ENCODE measurements at places on chromosomes 6 and 20.

- no peak for DNase-seq
Measured at GRCh38 chr6:118525913-118526780, 21.9 kb upstream of the PLN start.

DNA sequence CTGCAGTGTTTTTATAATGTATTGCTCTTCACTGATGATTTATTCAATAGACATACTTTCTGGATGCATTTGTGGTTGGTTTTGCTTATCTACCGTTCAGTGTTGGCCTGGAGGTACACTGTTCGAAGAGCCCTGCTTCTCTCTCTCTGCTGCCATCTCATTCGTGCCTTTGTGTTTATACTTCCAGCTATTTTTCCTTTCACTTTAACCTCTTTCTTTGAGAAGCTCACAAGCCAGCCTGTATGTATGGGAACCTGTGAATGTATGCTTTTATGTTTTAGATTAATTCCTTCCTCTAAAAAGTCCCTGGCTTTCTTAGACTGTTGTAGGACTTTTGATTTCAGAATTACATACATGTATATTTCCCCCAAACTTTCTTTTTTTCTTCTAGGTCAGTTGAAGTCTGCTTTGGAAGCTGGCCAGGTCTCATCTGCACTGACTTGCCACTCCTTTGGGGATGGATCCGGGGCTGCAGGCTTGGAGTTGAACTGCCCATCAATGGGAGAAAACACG is 83.0 kb downstream of the SCAND1 start:
- no peak for DNase-seq

GRCh38 chr20:46963758-46964617 is 69.3 kb downstream of the EYA2 start:
- no peak for DNase-seq

DNA sequence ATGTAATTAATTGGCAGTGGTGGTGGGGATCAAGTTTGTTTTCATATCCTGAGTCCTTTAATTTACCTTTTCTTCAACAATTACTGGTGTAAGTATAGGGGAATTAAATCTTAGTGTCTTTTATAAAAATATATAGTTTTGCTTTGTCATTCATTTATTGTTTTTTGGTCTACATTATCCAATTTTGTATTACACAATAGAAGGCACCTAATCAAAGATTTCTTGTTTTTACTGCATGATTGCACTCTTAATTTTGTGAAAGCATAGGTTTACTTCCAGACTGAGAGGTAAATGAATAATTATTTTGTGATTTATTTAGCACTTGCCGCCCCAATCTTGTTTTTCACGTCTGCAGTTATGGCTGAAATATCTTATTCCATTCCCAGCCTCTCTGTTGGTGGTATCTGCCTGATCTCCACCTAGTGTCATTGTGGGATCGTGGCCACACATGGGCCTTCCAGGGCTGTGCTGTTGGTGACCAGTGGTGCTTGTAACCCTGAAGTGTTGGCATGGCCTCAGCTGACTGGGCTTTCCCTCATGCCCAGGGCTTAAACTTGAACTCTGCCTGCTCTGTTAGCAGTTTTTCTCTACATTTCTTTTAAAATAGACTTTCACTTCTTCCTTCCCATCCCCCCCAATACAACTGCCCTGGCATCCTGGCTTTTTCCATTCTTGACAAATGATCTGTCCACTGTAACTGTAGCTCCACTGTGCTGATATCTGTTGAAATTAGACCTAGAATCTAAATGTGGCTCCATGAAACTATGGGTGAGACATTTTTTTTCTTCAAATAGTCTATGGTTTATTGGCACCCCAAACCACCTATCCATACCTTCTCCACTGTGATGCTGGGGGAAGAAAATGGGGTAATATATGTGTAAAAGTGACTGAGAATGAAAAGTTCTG is 24.8 kb downstream of the E2F3 start:
- DNase-seq, result no peak

DNA sequence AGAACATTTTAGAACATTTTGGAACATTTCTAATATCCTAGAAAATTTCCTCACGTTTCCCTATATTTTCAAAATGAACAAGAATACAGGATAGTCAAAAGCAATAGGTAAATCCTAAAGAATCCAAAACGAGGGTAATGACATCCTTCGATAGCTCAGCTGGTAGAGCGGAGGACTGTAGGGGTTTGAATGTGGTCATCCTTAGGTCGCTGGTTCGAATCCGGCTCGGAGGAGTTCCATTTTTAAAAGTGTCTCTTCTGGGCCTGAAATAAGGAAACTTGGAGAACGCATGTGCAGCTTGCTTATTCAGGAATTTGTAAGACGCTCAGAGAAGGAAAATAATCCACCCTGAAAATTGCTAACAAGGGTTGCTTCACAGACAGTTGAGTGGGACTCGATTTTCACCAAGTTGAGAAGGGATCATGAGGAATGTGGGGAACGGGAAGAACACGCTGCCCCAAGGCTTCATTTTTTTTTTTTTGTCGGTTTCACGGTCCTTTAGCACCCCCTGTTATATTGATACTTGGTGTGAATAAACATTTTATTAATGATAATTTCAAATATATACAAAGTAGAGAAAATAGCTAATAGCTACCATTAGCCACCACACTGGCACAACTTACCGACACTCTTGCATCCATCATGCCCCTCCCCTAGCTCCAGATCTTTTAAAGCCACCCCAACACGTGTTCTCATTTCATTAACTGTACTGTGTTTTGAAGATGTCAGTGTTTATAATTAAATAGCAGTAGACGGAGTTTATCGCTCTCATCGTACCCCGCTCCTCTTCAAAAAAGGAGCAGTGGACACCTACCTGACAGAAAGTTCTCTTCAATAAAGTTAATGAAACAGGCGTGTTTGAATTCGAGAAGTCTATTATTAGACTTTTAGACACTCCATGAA is 1.8 kb upstream of the ABT1 start:
- DNase-seq, result no peak

DNA sequence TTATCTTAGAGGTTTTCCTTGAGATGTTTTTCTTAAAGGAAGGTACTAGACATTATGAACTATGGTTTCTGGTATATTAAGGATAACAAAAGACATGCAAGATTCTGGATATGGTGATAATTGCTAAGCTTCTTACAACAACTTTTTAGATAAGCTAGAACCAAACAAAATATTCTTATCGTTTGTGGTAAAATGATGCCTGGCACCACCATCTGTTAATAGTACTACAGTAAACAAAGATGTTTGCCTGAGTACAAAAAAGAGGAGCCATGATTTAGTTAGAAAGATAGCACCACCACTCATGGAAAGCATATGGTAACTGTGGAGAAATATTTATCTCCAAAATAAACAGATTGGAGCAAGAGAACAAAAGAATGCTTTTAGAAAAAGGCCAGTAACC is 747.3 kb downstream of the COL12A1 start:
- DNase-seq, result no peak

- no peak for DNase-seq
Measured at GRCh38 chr6:135577059-135577538, 79.6 kb upstream of the AHI1 start.

DNA sequence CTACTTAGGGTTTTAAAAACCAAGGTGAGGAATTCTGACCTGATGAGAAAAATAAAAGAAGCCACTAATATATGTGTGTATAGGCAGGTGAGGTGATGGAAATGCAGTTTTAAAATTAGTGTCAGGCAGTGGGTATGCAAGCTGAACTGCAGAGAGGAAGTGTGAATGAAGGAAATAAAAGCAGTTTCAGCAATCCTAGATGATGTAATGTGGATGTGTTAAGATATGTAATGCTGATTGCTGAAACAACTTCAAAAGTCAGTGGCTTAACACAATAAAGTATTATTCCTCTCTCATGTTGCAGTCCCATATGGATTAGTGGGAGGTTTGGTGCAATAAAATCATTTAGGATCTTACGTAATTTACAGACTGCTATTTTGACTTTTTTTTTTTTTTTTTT is 119.9 kb upstream of the ASCC3 start:
- no peak for DNase-seq

- DNase-seq, result no peak
Measured at GRCh38 chr6:119303164-119303887, 46.2 kb downstream of the MAN1A1 start.

DNA sequence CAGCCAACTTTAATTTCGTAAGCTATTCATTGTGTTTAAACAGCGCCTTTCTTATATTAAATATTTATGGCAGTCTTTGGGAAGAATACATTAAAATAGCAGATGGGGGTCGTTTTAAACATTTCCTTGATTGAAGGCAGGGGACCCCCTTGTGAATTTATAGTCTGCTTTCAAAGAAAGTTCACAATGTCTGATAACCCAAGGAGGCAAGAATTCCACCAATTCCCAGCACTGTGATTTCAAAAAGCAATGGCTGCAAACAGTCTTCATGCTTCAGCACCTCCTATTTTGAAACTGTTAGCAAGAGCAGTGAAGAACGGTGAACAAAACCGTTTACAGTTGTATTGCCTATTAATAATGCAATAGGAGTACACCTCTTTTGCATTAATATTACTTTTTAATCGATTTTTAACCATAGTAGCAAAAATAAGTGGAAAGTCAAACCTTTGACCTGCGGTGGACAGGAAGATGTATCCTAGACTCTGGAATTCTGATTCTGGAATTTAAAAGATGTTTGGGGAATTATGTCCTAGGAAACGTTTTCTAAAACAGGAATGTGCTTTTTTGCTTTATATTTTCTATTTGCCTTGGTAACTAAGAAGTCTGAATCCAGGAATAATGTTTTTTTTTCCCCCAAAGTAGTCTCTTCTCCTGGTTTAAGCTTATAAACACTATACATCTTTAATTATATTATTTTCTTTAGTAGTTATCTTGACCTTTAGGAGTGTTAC is 393.0 kb downstream of the CDKAL1 start:
- no peak for DNase-seq

DNA sequence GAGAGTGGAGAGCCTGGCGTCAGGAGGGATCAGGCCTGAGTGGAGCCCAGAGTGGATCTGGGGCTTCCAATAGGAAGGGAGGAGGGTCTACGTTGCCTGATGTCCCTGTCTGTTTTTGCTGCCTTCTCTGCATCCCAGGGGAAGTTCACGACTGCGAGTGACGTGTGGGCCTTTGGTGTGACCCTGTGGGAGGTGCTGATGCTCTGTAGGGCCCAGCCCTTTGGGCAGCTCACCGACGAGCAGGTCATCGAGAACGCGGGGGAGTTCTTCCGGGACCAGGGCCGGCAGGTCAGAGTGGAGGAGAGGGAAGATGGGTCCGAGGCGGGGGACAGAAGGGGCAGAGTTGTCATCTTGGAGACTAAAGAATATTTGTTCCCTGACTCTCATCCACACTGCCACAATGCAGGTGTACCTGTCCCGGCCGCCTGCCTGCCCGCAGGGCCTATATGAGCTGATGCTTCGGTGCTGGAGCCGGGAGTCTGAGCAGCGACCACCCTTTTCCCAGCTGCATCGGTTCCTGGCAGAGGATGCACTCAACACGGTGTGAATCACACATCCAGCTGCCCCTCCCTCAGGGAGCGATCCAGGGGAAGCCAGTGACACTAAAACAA is 9.2 kb upstream of the GTF2H4 start:
- no peak for DNase-seq

- no peak for DNase-seq
Measured at GRCh38 chr6:55674672-55675071, 95.7 kb upstream of the HMGCLL1 start.

- no peak for DNase-seq
Measured at GRCh38 chr6:138434925-138435324, 30.9 kb downstream of the HEBP2 start.

DNA sequence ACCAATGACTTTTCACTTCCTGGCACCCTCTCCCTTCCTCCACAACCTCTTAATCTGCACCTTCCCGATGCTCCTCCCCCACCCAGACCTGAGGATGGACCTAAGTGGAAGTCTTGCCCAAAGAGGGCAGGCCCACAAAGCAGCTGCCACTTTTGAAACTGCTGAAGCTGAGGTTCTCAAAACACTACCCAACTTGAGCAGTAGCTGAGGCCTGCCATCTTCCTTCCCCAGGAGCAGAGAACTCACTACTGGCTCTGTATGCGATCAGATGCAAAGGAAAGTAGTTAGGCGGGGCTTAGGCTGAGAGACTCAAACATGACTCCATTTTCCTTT is 1.5 kb downstream of the HM13 start:
- DNase-seq, result no peak

- no peak for DNase-seq
Measured at GRCh38 chr6:141848029-141848890, 284.5 kb upstream of the GJE1 start.

DNA sequence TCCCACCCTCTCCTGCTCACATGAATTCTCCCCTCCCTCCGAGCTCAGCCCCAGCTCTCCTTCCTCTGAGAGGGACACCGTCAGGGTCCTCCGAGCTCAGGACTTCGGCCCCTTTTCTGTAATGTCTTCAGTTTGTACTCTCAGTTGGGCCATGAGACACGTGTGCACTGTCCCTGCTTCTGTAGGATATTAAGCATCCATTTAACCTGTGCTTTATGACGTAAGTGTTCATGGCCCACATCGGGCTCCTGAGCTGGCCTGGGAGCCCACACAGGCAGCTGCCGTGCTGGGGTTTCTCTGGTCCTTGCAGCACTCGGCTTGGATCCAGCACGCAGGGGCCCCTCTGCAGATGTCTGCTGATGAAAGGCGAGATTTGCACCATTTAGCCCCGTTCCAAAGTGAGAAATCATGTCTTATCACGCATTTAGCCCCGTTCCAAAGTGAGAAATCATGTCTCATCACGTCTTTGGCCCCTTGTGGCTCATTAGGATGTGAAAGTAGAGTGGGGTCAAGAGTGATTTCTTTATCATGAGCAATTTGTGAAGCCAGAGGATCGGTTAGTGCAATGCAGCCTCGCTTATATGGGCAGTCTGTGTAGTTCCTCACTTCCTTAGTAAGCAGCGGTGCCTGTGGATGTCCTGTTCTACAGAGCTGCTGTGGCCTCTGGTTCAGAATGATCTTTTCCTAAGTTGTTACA is 25.3 kb downstream of the DUSP22 start:
- no peak for DNase-seq

DNA sequence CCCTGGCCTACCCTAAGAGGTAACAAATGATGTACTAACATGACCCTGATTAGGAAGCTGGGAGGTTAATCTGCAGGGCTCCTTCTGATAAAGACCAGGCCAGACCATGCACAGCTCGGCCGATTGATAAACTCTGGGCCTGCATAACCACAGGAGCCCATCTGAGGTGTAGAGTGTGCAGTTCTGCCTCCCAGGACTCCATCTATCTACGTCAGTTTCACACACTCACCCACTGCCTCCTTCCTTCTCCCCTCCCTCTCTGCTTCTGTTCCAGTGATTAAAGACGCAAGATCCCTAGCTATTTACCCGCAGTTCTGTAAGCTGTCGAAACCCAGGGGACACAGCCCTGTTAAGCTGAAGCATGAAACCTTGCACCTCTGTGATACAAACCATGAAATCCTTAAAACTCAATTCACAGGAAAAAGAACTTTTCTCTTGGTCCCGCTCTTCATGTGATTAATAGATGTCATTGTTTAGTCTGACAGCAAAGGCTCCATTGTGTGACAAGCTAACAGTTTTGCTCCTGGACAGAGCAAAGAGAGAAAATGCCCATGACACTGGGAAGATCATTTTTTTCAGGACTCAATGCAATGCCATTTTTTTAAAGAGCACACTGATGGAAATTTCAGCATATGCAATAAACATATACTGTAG is 470.6 kb downstream of the MAFB start:
- DNase-seq, result no peak
